Fibroblast of the aortic adventitia (primary cell): ENCODE measurements at places on chromosomes 12 and 14.

DNA sequence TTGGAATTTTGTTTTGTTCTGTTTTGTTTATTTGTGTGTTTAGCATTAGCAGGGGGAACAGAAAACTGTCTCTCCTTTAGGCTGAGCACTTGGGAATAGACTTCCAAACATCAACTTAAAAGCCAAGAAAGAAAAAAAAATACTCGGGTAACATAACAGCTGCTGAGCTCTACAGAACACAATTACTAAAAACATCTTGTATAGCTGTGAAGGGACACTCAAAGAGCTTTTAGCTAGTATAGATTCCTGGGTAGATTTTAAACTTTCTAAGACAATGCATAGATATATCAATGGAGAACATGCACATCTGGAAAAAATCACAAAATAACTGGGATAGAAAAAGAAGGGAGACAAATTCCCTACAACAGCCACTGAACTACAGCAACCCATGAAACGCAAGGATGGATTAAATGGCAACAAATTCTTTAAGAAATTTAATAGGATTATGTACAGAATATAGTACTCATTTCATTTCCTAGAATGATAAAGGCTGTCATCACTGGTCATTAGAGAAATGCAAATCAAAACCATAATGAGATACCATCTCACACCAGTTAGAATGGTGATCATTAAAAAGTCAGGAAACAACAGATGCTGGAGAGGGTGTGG lies 174.3 kb upstream of the KRR1 start:
- DNase-seq = peak; percentile 38

DNA sequence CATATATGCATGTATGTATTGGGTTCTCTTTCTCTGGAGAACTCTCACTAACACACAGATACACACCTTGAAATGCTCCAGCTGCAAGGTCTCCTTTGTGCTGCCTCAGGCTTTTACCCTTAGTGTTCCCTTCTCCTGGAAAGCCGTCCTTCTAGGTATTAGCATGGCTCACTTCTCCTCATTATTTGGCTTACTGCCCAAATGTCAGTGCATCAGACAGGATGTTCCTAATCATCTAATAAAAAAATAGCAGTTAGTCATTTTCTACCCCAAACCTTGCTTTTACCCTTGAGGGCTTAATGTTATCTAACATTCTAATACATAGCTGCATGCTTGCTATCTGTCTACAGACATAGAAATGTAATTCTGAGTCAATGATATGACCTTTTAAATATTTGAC lies 109.0 kb upstream of the SLC16A7 start:
- DNase-seq = peak; percentile 1

DNA sequence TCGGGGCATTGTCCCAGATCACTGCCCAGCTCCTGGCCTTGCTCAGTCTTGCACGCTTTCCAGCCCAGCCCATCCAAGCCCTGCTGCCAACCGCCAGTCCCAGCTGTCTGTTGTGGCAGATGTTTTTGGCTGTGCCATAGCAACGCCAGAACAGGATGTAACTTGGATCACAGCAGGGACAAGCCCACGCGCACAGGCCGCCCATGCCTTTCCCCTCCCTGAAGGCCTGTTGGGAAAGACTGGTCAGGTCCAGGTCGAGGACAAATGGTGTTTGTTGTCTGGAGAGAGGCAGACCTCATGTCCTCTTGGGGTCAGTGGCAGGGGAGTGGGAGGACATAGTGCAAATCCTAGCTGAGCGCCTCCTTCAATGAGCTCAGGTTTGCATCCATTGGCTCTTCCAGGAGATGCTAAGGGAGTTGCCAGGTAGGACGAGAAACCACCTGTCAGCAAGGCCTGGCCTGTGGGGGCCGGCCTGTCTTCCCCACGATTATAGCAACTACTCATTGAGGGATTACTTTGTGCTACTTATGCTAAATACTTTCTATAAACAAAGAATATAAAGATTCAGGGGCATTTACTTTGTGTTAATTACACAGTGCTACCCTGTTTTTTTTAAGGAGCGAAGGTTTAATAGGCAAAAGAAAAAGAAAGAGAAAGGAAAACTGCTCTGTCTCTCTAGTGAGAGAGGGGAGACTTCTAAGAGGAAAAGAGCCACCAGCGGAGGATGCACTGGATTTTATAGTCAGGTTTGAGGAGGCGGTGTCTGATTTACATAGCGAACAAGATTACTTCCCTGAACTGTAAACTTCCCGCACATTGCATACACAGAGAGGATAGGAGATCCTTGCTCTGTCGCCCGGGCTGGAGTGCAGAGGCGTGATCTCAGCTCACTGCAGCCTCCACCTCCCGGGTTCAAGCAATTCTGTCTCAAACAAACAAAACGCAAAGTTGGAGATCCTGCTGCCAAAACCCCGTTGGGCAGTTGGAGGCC lies 42.8 kb upstream of the CORO1C start:
- peak; percentile 55 for DNase-seq

DNA sequence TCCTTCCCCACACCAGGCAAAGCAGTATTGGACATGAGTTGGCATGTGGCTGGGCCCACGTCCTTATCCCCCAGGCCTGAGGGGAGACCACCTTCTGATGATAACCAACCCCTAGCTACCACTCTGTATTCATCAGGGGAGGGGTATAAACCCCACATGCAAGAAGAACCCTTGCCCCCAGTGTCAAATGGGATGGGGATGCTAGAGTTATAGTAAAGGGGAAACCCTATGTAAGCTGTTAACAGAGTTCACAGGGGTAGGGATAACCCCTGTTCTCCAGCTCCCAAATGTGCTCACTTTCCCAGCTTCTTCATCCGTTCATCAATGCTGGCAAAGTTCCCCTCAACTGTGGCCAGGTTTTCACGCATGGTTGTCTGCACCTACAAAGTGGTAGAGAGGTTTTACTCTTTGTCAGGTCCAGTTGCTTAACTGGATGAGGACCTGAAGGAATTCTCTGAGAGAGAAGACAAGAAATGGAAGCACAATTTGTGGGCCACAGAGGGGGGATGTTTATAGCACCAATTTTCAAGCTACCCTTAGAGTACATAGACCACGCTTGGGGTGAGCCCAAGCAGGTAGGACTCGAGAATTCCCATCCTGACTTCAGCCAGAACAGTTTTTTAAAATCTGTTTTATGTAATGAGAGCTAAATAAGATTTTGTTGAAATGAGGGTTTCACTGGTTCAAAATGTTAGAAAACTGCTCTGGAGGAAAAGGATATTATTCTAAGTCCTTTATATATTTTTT lies 7.9 kb downstream of the MBD6 start:
- DNase-seq = no peak

- no peak for DNase-seq
These were observed 2.7 kb downstream of the ANO4 start for GRCh38 chr12:100797246-100797645.

- DNase-seq = no peak
These were observed 11.3 kb downstream of the GARIN6 start for GRCh38 chr12:99658671-99659349.

DNA sequence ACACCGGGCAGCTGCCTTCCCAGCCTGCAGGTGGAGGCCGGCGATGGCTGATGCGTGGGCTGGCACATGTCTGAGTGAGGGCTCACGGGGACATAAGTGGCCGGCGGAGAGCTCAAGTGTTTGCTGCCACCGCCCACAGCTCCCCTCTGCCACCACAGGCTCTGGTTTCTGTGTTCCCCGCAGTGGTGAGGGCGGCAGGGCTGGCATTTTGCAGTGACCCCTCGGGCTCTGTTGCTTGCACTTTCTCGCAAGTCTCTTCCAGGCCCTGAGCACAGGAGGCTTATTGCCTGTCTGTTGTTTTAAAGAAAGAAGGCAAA lies 271.0 kb upstream of the RTL1 start:
- no peak for DNase-seq

- peak; percentile 6 for DNase-seq
These were observed 43.4 kb upstream of the PIK3C2G start for GRCh38 chr12:18217966-18218365.

DNA sequence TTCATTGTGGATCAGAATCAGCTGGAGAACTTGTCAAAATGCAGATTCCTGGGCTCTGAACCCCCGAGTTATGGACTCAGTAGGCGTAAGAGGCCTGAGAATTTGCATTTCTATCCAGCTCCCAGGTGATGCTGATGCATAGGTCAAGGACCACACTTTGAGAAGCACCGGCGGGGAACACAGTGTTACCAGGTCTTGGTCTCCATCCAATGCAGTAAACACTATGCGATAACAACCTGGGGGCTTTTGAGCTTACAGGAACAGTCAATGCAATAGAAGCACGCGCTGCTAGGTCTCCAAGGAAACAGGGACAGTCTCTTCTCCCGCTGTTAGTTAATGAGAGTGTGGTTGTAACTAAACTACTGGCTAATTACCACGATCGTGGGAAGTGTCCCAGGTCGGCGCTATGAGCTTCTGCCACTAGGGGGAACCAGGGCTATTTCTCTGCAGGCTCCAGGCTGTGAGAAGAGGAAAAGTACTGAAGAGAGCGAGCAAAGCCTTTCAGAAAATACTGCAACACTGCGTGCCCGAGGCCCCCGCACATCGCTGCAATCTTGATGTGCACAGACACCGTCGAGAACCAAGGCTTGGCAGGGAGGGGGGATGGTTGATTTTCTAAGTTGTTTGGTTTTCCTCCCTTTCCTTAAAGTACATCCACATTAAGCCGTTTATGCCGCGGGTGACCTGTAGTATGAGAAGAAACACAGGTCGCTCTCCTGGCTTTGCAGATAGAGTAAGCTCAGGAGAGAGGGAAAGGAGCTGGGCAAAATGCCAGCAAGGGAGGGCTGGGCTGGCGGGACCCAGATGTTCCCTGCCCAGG lies 52.0 kb upstream of the KCNA1 start:
- peak; percentile 71 for DNase-seq

GRCh38 chr12:44285321-44285960 lies 449.6 kb downstream of the TMEM117 start:
- no peak for DNase-seq

GRCh38 chr14:21205026-21205677 lies 49.3 kb upstream of the OR5AU1 start:
- DNase-seq = no peak

DNA sequence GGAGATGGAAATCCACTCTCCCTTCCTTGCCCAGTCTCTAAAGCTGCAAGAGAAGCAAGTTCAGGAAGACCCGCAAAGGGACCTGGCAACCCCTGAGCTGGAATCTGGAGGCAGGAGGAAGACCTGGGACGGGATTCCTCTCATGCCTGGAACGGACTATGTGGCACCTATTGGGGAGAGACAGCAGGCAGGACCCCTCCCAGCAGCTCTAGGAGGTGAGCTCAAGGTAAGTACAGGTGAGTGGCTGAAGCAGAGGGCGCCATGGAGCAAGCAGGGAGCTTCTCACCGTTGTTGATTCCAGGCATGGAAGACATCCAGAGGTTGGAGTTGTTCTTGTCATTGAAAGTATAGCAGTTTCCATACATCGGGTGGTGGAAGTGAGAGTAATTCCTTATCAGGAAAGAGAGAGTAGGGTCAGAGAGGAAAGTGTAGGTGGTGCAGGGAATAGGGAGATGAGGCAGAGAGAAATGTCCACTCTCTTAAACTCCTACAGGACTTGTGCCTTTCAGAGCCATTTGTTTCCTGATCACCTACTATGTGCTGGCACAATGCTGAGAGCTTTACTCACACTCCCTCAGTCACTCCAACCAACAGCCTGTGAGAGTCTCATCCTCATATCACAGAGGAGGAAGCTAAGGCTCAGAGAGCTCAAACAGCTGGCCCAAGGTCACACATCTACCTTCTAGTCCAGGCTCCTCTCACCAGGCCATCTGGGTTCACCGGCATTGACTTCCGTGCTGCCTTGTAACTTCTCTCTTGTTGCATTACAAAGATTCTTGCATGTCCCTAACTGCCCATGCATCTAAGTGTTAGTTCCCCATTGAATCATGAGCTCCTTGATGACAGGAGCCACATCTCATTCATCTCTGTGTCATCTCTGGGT lies 13.9 kb upstream of the TNFRSF1A start:
- no peak for DNase-seq
